ENCODE measurements at places on chromosomes 6 and 20.

GRCh38 chr20:19682249-19682648 lies 75.8 kb upstream of the RIN2 start:
- DNase-seq: no peak

DNA sequence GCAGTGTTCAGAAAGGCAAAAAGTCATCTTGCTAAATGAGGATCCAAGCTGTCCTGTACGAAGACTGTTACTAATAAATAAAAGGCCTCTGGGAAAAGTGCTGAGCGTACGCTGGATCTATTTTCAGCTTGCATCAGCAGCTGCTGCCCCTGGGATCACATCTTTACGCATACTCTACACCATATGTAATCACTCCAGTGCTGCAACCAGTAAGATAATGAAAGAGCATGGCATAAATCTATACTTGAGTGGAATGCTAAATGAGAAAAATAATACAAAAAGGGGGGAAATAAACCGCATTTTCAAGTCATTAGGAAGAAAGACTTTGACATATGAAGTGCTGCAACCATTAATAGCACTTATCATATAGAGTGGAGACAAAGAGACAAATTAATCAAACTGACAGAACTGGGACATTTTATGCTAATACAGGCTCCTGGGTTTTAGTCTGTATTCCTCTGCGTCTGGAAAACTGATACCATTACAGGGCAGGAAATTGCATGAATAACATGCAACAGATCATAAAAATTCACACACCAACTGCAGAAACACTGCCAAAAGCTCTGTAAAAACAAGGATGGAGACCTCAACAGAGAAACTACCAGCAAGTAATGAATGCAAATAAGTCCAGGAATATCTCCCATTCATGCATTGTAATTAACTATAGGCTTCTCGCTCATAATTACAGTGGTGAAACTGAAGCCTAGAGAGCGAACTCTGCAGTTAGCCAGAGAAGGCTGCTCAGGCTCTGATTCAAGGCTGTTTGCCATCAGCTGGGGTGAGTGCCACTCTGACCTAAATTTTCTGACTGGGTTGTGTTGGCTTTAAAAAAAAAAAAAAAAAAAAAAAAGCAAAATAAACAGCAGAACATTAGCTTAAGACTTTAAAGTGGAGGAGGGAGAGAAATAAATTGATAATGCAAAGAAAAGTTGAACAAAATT lies 83.8 kb downstream of the GJA10 start:
- peak; percentile 92 for DNase-seq

DNA sequence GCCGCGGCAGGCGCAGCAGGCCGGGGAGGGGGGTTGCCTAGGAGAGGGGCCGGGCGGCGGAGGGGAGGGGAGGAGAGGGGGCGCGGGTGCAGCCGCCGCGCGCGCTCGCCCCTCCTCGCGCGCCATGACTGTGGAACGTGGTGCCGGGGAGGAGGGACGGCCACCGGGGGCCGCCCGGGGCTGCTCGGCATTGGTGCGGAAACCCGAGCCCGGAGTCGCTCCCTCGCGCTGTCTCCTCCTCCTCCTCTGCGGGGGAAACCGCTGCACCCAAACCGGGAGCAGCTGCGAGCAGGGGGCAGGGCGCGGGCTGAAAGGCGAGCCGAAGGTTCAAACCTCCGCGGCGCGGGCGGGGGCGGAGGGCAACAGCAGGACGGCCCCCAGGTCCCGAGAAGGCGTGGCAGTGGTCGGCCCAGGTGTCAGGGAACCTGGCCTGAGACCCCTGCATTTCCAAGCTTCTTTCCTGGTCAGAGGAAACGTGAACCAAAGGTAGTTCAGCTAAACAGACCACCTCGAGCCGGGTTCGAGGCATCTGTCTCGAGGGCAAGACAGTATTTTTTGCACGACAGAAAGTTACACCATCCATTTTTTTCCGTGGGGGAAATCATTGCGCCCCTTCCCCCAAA lies 1.4 kb upstream of the TRERF1 start:
- peak; percentile 96 for DNase-seq

DNA sequence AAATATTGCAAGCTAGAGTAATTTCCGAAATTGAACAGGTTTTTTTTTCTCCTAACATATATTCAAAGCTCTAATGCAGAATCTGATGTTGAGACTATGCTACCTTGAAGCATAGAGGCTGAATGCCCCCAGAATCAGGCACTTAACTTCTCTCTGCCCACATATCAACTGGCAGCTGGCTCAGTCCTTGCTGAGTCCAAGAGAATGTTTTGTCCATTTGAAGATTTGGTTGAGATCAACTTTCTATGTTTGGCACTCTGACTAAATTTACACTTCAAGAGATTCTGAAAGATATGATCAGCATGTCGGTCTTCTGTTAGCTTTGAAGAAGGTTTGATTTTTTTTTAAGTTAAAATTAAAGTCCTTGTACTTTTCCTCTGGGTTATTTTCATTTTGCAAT lies 1298.1 kb downstream of the EPHA7 start:
- DNase-seq: no peak

DNA sequence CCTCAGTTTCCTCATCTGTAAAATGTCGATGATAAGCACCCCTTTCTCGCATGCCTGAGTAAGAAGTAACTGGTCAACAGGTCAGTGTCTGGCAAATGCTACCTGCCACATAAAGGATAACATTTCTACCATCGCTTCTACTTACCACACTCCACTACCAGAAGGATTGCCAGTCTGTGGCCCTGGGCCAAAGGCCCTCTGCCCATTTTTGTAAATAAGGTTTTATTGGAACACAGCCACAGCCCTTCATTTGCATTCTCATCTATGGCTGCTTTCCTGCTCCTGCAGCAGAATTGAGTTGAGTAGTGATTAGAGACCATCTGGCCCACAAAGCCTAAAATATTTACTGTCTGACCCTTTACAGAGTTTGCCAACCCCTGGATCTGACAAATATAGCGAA lies 121.8 kb downstream of the TOX2 start:
- DNase-seq: no peak

GRCh38 chr20:14199111-14199510 lies 138.3 kb downstream of the FLRT3 start:
- DNase-seq: peak; percentile 31

- no peak for DNase-seq
These were observed 117.6 kb downstream of the PERP start for GRCh38 chr6:137989664-137990063.

GRCh38 chr20:26163890-26164289 lies 467.2 kb upstream of the ZNF337 start:
- DNase-seq: no peak

DNA sequence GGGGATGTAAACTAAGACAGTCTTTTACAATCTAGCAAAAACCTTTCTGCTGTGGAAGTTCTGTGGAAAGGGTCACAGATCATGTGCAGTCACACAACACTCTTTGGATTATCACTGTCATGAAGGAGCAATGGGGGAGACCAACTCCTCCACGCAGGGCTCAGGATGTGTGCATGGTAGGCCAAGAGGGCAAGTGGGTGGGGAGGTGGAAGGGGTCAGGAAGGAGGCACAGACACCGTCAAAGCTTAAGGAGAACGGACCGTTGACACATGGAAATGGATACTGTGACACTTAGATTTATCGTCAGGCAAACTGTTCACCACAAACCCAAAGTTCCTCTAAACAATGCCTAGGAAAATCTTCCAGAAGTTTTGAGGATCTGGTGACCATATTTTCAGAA lies 215.8 kb downstream of the PAX1 start:
- no peak for DNase-seq

- DNase-seq: no peak
These were observed 53.7 kb downstream of the CPXM1 start for GRCh38 chr20:2746636-2747265.

DNA sequence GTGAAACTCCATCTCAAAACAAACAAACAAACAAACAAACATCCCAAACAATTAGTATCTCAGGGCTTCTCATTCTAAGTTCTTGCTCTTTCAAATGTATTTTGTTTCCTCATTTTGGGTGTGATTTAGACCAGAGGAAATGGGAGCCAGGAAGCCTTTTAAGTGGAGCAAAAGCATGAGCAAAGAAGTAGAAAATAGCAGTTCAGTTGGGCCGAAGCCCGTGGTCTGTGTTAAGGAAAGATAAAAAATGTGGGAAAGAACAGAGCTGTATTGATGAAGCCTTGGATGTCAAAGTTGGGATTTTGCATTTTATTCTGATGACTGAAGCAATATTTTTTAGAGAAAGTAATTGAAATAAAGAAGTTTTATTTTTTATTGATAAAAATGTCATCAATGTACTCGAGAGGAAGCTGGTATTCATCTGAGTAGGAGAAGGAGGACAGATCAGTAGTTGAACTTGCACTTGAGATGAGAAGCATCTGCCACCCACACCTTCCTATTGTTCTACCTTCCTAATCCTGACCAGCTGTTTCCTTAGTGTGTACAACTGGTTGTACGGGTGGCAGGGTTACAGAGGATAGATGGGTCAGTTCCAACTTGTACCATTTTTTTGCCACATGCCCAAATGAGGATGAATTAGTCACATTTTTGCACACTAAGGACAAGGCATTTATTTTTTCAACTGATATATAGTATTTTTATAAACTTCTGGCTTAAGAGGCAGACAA lies 56.1 kb downstream of the KIAA0408 start:
- no peak for DNase-seq

- DNase-seq: no peak
These were observed 106.1 kb upstream of the AKIRIN2 start for GRCh38 chr6:87808005-87808757.

DNA sequence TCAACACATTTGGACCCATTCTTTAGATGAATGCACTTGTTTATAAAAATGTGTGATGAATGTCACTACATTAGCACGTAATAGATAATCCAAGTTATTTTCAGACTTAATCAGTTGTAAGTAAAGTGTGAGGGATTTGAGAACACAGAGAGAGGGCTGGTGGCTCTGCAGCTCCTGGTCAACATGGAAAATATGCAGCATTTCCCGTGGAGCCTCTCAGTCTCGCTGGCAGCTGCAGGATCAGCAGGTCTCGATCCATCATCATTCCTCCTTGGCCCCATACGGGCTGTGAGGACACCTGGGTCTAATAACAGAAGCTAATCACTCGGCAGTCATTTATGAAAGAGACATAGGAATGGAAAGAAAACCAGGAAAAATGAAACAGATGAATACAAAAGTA lies 390.2 kb downstream of the PRKN start:
- DNase-seq: no peak

DNA sequence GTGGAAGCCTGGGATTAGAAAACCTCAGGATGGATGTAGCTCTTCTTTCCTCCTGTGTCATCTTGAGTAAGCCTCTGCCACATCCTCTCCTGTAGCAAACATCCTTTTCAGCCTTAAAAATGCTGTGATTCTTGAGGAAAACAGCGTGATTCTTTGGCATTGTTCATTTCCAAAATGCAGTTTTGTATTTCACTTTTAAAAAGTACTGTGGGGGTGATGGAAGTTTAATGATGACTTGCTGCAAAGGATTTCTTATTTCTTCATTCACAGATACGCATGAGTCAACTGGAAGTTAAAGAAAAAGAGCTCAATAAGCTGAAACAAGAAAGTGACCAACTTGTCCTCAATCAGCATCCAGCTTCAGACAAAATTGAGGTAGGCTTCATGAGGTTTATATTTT lies 23.9 kb upstream of the SNRNP48 start:
- no peak for DNase-seq

DNA sequence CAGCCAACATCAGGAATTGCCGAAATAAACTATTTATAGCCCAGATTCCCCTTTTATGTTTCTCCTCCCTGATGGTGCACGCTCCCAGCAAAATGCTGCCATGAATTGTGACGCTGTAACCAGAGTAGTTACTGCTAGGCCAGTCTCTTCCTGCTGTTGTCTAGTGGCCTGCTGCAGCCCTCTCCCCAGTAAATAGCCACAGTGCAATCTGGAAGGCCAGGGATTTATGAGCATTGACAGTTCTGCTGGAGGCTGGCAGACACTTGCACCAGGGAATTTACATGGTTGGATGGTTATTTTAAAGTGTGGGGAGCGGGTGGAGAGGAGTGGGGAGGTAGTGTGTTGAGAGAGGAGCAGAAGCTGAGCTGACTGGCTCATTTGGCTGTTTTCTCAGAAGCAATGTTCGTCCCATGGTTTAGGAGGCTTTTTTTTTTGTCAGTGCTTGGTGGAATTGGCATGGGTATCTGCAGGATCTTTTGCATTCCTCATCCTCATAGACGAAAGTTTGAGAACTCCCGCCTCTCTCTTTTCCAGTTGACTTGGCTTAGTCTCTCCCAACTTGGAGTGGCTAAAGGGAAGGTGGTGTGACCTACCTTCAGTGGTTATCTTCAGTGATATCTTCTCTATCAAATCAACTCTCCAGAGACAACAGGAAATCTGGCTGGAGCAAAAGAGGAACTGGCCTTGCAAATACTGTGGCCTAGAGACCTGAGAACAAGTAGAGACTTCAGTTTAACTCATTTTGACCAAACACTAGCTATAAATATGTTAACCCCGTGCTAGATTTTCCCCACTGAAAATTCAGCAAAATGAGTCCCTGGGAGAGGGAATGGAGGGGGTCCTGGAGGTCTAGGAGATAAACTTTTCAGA lies 99.3 kb upstream of the VSTM2L start:
- peak; percentile 93 for DNase-seq

- DNase-seq: peak; percentile 28
These were observed 351 bp downstream of the AURKA start for GRCh38 chr20:56391596-56392131.

- no peak for DNase-seq
These were observed 45.3 kb downstream of the ZNF292 start for GRCh38 chr6:87200469-87201175.

DNA sequence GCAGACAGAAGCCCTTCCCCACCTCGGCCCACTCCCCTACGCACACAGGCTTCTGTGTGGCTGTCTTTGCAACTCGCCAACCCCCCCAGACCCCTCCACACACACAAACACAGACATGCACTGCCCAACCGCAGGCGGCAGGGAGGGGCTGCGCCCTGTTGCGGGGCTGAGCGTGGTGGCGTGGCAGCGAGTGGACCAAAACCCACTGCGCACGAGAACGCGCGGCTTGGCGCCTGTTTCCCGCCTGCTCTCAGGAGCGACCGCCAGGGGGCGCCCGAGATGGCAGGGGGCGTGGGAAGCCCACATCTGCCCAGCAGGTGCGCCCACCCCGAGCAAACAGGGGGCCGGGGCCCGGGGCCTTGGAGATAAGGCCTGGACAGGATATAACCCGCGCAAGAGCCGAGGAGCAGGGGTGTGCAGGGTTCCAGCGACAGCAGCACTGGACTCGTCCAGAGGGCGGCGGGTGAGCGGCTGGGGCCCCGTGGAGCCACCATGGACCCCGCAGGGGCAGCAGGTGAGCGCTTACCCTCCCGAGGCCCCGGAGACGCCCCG lies at the start of gene RBPJL:
TSS of gene RBPJL (plus strand) at position 410 of the 552 bp plus-strand sequence. CDS start at position 493, 83 bp downstream.
- DNase-seq: peak; percentile 38

DNA sequence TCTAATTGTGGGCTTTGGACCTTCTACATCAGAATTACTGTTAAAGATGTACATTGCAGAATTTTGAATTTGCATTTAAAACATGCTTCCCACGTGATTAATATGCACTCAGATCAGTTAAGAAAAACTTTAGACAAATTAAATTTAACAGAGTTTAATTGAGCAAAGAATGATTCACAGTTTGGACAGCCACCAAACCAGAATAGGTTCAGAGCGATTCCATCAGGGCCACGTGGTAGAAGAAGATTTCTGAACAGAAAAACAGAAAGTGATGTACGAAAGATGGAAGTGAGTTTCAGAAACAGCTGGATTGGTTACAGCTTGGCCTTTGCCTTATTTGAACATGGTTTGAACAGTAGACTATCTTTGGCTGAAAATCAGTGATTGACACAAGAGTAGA lies 704.2 kb upstream of the MAP3K7 start:
- no peak for DNase-seq
